ENCODE measurements at places on chromosomes 3 and 15.

GRCh38 chr3:144852999-144853398 lies 881.4 kb downstream of the DIPK2A start:
- no peak for DNase-seq

- DNase-seq = no peak
Measured at GRCh38 chr3:31364711-31365110, 168.0 kb upstream of the STT3B start.

GRCh38 chr3:57949344-57949743 lies 58.9 kb upstream of the FLNB start:
- no peak for DNase-seq

GRCh38 chr3:134214239-134214638 lies 36.4 kb downstream of the RYK start:
- DNase-seq = no peak

DNA sequence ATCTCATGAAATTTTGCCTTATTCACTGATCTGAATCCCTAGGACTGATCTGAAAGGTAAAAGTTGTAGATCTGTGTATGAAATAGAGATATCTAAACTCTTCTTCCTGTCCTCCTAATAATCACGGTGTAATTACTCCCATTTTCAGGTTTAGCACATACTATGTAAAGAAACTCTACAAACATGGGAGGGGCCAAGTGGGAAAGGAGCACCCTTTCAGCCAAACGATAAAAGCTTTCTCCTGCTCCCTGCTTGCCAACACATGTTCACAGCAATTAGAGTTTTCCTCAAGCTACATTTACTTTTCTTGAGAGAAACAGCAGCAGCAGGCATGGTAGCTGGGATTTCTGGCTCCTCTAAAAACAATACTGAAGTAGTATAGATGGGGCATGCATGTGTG lies 71.6 kb downstream of the CHAC1 start:
- no peak for DNase-seq

DNA sequence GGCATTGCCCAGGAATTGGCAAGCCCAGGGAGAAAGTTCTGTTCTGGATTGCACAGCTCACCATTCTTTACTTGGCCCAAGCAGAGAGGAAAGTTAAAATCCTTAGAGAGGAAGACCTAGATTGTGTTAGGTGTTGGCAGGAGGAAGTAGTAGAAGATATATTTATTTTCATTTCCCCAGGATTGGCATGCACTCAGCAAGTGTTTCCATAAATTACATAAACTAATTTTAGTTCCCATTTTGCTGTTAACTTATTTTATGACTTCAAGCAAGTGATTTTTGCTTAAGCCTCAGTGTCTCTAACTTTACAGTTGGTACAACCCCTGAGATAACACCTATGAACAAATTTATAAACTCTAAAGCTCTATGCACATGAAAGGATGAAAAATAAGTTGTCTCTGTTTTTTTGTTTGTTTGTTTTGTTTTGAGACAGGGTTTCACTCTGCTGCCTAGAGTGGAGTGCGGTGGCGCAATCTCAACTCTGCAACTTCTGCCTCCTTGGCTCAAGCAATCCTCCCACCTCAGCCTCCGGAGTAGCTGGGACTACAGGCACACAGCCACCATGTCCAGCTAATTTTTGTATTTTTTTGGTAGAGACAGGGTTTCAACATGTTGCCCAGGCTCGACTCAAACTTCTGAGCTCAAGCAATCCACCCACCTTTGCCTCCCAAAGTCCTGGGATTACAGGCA lies 31.2 kb upstream of the TOP2B start:
- no peak for DNase-seq

- no peak for DNase-seq
Measured at GRCh38 chr3:24460974-24461373, 33.7 kb downstream of the THRB start.

DNA sequence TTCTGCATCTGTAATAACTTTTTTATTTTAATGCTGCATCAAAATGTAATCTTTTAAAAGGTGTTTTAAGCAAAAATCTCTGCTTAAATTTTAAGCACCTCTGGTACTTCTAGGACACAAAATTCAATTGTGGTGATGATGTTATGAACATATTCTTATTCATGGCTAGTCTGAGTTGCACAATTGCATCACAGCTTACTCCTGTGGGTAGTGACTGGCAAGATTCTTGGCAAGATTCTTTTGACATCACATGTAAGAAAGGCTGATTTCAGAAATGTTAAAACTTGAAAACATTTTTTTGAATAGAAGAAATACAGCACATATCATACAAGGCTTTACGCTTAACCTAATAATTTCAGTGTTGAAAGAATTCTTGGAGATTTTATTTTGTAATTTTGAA lies 35.7 kb downstream of the IQCH start:
- DNase-seq = no peak

DNA sequence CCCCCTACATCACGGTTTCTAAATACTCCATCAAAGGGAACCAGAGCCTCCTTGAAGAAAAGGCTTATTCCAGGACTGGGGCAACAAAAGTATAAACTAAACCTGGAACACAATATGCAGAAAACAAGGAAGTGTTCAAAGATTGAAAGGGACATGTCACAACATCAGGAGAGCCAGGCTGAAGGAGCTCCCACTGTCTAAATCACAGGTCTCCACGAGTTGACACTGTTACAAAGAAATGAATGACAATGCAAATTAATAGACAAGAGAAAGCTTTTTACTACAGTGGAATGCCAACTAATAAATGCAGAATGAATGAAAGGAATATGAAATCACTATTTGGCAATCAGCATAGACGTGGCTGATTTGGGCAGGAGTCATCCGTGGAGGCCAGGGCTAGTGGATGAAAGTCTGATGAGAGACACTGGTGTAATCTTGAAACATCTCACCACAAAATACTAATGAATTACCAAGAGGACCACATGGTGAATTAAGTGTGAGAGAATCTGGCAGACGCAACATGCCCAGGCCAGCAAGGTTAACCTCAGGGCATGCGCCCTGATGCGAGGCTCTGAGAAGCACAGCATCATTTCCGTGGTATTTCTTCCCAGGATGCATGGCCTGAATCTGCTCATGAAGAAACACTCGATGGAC lies 123.8 kb upstream of the TJP1 start:
- peak; percentile 70 for DNase-seq

DNA sequence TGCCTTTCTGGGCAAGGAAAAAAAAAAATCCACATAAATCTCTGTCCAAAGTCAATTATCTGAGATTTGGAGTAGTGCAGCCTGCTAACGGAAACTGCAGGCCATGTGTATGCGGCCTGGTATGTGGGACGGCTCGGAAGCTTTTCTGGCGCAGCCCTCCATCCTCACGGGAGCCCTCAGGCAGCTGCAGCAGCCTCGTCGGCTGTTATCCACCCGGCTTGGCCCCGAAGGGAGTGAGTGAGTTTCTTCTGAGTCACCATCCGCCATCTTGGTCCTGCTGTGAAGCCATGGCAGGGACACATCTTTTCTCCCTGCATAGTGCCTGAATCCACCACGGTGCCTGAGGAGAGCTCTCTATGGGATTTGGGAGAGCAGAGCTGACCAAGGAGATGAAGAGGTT lies 62.8 kb downstream of the POLR2M start:
- DNase-seq = no peak

DNA sequence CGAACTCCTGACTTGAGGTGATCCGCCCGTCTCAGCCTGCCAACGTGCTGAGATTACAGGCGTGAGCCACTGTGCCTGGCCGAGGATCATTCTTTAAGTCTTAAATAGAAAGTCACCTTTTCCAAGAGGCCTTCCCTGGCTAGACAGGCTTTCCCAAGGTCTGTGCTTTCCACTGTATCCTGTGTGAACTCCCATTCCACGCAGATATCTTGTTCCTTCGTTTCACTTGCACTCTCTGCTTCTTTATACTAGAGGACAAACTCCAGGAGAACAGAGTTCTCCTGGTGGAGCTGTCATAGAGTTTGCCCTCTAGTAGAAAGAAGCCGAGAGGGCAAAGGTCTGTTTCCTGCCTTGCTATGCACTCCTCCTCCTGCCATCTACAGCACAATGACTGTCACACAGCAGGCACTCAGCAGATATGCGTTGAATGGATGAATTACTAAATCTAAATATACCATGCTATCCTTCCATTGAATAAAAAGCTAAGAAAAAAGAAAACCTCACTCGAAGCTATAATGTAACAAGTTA lies 211.2 kb downstream of the FOXP1 start:
- no peak for DNase-seq

- no peak for DNase-seq
Measured at GRCh38 chr15:61146931-61147230, 82.2 kb downstream of the RORA start.

DNA sequence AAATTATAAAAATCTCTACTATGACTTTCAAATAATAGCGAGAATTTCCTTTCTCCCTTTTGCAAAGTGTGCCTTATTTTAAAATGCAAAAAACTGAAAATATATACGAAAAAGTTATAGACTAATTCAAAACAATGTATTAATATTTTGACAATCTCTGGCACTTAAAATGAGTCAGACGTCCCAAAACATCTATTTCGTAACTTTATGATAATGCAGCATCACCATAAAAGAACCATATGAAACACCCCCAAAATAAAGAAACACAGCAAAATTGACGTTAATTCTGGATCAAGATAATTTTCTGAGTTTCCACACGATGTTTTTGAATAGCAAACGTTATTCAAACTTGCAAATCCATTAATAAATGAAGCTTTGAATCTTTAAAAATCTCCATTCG lies 1.0 kb downstream of the COPS2 start:
- DNase-seq = no peak

GRCh38 chr15:41512940-41513505 lies 604 bp downstream of the LTK start:
- DNase-seq = no peak

DNA sequence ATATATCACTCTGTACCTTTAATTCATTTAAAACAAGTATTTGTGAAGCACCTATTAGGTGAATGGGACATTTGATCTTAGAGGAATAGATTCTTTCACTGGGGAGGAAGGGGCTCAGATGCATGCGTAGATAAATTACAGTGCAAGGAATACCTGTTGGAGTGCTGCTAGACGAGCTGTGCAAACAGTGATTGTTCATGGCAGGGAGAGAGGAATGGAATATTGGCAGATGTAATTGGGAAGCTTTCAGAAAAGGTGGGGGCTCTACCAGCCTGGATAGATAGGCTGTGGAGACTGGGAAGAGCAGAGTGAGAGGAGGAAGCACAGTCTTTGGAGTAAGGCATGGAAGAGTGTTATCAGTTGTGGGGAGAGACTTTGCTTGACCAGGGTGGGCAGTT lies 116.8 kb downstream of the AKAP13 start:
- DNase-seq = no peak

- DNase-seq = no peak
Measured at GRCh38 chr15:99819981-99820718, 86.9 kb upstream of the LYSMD4 start.

DNA sequence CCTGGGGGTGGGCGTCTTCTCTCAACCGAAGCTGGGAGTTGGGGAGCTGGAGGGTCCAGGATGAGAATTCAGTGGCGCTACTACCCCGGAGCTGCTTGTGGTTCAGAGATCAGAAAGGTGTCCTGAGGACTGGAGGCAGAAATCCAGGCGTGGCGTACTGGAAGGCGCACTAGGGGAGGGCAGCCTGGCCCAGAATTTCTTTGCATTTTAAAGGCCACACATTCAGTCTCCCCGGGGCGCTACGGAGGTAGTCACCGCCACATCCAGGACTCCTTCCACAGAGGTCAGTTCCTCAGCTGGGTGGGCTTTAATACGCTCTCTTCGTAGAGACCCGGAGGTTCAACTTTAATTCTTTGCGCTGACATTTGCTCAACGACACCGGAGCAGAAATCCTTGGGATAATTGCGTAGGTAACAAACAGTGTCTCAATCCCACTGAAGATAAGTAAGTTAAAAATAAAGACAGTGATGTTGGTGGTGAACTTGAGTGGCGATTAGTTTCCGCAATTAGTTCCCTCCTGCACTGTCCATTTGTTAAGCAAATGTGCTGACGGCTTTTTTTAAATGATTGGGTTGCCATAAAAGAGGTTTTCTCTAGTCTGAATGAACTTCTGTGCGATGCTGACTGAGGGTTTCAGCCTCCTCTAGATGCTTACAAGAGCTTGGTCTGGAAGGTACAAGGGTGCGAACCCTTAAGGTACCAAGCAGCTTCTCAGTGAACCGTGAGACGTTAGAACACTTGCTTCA lies 535 bp downstream of the MCTP2 start:
- DNase-seq = no peak

- DNase-seq = no peak
Measured at GRCh38 chr3:55719508-55719907, 232.4 kb upstream of the WNT5A start.

DNA sequence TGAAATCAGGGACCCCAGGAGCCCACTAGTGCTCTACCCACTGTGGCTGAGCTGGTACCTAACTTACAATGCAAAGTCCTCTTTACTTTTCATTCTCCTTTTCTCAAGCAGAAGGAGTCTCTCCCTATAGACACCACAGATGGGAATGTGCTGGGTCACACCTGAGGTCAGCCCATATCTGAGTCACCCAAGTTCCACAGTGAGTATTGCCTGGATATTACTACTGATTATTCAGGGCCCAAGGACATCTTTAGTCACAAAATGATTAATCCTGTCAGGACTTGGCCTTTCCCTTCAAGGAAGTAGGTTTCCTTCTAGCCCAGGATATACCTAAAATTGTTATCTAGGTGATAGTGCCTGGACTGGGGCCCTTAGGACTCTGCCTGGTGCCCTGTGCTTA lies 1305.2 kb downstream of the SI start:
- DNase-seq = peak; percentile 30

- DNase-seq = no peak
Measured at GRCh38 chr3:39114456-39114855, 7.0 kb downstream of the TTC21A start.

GRCh38 chr15:74651242-74651741 lies 35.7 kb downstream of the CLK3 start:
- DNase-seq = no peak

GRCh38 chr3:25143356-25144025 lies 284.6 kb upstream of the RARB start:
- DNase-seq = no peak

GRCh38 chr3:190680691-190681090 lies 166.8 kb downstream of the IL1RAP start:
- DNase-seq = no peak

DNA sequence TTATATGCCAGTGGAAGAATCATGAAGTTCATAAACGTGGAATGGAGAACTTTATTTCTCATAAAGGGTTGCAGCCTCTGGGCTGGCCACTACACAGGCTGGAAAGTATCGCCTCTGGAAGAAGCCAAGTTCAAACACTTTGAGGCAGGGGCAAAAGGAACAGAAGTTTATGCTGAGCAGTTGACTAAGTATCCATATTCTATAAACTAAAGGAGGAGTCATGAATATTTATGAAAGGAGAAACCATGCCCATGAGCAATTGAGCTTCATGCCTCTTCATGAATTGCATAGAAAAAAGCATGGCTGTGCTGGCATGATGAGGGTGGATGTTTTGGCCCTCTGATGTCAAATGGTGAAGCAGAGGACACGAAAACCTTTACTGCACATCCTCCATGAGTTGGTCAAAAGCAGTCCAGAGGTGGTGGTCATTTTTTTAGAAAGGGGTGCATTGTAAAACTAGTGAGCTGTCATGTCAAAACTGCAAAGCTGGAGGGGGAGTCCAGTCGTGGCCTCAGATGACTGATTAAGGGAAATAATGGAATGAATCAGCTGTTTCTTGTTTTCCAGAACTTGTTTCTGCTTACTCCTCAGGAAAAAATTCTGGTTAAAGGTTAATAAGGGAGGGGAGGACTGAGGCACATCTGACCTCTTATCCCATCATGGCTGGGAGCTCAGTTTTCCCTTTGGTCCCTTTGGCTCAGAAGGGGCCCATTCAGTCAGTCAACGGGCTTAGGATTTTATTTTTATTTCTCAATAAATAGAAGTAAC lies 276.7 kb downstream of the CHL1 start:
- no peak for DNase-seq

- no peak for DNase-seq
Measured at GRCh38 chr15:62291262-62291661, 126.2 kb upstream of the C2CD4B start.

Data from RCC 7860 (cell line).